ENCODE measurements at places on chromosomes 5 and 9.

GRCh38 chr5:122668552-122668951 lies 106.3 kb upstream of the SNX2 start:
- DNase-seq, result no peak

DNA sequence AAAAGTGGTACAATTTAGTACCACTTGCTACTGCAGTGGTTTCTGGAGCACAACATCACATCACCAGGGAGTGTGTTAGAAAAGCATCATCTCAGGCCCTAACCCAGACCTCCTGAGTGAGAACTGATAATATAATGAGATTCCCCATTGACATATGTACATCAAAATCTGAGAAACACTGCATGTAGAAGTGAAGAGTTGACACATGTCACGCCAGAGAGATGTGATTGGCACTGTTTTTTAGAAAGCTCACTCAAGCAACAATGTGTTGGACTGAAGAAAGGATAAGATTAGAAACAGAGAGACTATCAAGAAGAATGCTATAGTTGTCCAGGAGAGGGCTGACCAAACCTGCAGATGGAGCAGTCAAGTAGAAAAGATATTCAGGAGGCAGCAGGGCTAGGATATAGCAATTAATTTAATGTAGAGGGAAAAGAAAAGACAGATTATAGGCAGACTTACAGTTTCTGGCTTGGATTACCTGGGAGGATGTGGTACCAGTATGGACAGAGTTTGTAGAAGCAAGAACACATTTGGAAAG lies 324.4 kb upstream of the ADAMTSL1 start:
- no peak for DNase-seq

- no peak for DNase-seq
Measured at GRCh38 chr5:59062986-59063683, 480.3 kb downstream of the RAB3C start.

DNA sequence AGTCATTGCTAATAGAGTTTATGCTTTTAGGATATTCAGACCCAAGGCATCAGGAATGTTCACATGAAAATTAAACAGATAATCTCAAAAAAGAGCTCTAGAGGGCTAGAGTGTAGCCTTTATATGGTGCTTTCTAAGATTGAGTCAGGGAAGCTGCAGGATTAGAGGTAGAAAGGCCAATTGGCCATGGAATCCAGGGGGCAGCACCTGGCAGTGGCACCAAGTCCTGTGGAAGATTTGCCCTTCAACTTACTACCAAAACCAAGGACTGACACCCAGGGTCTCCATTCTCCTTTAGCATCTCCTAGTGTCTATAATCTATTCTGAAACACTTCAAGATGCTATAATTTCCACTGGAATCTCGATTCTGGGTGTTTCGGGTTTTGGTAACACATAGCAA lies 112.4 kb downstream of the ACER2 start:
- DNase-seq, result no peak

GRCh38 chr9:16773617-16774016 lies 96.9 kb downstream of the BNC2 start:
- DNase-seq, result no peak

DNA sequence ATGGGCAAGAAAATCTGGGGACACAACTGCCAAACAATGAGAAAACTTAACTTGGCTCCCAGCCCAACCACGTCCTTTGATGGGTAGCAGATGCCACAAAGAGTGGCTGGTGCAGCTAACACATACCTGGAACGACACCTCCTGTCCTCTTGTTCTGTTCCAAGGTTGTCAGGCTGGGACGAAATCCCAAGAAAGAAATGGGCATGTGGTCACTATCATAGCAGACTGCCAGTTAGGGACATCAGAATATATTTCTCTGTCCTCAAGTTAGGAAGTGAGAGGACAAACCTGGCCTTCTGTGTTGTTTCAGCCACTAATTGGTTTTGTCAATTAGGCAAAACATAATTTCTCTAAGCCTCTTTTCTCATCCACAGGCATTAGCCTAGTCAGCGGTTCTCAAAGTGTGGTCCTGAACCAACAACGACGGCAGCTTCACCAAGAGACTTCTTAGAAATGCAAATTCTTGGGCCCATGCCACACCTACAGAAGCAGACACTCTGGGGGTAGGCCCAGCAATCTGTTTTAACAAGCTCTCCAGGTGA lies 63.4 kb downstream of the RAPGEF1 start:
- DNase-seq, result no peak

DNA sequence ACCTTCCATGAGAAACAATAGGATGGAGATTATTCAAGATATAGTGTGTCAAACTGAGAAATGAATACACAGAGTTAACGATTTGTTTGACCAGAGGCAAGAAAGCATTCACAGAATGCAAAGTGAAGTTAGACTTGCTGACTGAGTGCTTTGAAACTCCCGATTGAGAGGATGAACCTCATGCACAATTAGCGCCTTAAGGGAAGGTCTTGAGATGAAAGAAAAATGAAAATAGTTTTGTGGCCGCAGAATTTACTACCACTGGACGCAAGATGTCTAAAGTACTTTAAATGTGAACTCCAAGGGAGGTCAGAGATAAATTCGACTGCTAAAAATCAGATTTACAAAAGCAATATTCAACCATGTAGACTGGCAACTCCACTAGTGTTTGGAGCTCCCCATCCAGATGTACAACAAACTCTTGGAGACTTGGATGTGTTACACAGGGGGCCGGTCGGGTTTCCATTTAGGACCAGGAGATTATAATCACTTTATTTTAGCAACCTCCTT lies 707 bp upstream of the RIMOC1 start:
- no peak for DNase-seq

DNA sequence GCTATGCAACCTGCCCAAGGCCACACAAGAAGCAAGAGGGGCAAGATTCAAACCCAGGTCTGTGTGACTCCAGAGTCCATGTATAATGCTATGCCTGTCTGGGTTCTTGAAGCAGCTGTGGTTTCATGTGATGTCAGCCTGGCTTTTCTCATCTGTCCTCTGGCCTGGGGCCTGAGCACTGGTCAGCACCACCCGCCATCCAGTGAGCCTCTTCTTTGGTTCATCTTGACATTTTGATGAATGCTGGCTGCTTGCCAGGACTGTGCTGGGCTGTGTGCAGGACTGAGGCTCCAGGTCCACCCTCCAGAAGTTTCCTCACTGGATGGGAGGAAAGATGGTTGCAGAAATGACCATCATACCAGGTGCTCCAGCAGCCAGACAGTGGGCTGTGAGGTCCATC lies 61.5 kb downstream of the TSTD2 start:
- no peak for DNase-seq

DNA sequence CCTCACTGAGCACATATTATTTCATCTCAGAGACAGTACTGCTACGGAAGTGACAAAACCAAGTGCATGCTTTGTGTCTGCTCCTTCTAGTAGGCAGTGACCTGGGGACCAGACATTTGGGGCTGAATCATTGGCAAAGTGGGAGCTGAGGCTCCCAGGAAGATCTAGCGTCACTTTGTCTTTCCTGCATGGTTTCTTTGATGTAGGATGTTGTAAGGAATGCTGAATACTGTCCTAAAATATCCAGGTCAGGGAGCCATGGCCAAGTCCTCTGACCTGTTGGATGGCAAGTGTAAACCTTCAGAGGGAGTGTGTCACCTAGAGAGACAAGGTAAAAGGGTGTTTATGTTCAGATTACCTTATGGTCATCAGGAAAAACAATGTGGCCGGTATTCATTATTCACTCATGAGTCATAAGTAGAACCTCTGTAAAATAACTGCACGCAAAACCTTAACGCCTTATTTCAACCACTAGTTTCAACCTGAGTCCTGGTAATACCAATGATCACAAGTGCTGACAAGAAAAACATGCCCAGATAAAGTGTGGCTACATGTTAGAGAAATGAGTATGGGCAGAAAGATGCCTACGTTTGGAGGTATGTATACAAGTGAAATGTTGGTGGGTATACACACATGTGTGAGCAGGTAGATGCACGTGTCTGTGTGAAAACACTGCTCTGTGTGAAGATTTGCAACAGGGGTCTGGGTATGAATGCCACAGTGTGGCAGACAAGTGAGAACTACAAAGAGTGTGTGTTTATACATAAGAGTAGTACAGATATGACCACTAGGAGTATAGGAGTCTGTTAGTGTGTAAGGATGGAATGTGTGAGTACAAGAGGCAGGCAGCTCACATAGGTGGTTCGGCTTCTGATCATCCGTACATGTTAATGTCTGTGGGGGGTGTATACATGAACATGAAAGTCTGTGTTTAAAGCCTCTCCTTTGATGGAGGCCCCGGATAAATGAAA lies 263.9 kb downstream of the SPOCK1 start:
- DNase-seq, result no peak

DNA sequence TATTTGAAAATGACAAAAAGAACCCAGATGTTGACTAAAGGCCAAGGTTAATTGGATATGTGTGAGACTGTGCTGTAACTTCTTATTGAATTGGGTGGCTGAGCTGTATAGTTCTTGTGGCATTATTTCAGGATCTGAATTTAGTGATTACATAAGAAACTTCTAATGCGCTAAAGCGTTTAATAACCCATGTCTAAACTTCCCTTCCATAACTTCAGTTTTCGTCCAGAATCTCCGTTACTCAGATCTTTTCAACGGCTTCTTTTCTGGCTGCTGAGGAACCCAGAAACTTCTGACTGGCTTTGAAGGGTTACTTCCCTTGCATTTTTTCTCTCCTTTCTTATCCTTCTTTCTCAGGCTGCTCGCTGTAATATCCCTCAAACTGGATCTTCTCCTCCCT lies 28.1 kb upstream of the C9orf72 start:
- no peak for DNase-seq

- no peak for DNase-seq
Measured at GRCh38 chr5:103369125-103370120, 110.9 kb downstream of the MACIR start.

GRCh38 chr9:112203536-112203935 lies 28.4 kb upstream of the SUSD1 start:
- peak; percentile 35 for DNase-seq

GRCh38 chr5:43994352-43994708 lies 391.4 kb downstream of the NNT start:
- no peak for DNase-seq

- DNase-seq, result no peak
Measured at GRCh38 chr5:8184455-8185063, 315.6 kb downstream of the MTRR start.

GRCh38 chr5:129658801-129659200 lies 89.1 kb upstream of the MINAR2 start:
- DNase-seq, result no peak

- DNase-seq, result no peak
Measured at GRCh38 chr5:4205398-4205797, 609.8 kb downstream of the IRX1 start.

DNA sequence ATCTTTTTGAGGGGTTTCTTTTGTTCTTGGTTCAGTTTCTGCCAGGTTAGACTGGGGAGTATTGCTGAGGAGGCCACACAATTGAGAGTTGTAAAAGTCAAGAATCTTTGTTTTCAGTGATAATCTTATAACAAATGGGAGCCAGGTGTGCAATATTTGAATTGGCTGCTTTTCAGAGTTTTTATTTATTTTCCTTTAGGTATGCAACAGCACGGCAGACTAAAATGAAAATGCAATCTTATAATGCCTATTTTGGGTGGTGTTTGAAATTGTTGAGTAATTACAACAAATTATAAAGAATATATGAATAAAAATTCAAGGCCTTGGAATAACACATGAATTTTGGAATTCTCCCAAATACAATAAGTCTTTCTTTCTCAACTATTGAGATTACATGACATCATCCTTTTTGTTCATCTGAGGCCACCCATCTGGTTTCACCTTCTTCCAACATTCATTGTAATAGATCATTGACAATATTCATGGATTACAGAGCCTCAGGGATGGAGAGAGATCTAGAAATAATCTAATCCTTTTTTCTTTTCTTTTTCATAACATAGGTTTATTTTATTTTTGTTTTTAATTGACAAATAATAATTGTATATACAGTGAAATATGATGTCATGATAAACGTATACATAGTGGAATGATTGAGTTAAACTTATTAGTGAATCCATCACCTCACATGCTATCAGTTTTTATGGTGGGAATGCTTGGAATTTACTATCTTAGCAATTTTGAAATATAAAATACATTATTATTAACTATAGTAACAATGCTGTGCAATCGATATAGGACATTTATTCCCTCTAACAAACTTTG lies 1061.0 kb downstream of the NR2F1-AS1 start:
- no peak for DNase-seq

GRCh38 chr5:64979531-64979930 lies 210.8 kb downstream of the CWC27 start:
- no peak for DNase-seq

DNA sequence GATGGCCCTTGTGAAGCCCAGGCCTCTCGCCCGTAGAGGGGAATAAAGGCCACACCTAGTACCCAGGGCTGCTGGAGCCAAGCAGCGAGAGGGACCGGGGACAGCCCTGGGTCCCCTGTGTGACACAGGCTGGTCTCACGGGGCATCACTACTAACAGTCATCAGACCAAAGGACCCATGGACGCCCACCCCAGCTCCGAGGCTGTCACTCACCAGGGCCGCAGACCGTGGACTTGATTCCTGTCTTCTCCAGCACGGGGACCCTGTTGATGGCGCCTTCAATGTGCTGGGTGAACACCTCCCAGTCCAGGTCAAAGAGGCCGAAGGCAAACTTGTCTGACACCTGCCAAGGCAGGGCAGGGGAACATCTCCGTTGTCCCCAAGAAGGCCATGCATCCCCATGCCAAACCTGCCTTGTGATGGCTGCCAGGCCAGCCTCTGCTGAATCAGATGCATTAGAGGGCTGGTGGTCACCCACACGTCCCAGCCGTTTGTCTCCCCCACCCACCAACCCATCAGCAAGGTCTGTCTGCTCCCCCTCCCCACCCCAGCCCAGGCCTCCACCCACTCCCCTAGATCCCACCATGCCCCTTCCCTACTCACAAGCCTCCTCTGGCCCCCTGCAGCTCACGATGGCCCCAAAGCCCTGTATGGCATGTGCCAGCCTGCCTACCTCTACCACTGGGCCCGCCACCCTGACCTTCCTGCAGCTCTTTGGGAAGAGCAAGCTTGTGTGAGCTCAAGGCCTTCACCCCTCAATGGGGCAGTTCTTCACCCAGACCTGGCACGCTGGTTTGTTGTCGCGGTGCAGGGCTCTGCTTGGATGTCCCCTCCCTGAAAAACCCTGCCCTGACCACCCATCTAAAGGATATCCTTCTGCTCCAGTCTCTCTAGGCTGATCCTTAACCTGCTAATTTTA lies 20.8 kb downstream of the SARDH start:
- DNase-seq, result no peak

DNA sequence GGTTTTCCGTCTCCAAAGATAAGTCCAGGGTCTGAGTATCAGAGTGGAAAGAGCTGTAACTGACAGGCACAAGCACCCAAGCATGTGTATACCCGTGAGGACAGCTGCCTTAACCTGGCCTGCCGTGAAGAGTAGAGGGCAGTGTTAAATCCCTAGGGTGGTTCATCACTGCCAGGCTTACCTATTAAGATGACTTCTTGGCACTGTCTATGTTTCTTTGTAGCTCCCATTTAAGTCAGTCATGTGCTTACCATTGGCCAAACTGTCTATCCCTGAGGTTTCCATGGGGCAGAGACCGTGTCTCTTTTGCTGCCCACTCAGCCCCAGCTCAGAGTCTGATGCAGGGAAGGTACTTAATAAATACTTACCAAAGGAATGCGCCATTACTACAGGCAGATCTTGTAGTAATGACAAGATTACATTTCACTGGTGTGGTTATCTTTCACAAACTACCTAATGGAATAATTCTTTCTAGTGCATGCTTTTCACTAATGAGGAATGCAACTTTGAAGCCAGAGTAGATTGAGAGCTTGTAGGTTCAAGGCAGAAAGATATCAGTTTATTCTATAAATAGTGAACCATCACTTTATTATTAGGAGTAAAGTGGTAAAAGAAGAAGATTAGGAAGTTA lies 64.2 kb downstream of the SNX24 start:
- no peak for DNase-seq
